GM12864 (cell line): ENCODE measurements at places on chromosomes 1 and 21.

- DNase-seq = no peak
These were observed 57.5 kb downstream of the ATP2B4 start for GRCh38 chr1:203684094-203684493.

GRCh38 chr21:29163341-29164115 lies 33.1 kb downstream of the MAP3K7CL start:
- no peak for DNase-seq

DNA sequence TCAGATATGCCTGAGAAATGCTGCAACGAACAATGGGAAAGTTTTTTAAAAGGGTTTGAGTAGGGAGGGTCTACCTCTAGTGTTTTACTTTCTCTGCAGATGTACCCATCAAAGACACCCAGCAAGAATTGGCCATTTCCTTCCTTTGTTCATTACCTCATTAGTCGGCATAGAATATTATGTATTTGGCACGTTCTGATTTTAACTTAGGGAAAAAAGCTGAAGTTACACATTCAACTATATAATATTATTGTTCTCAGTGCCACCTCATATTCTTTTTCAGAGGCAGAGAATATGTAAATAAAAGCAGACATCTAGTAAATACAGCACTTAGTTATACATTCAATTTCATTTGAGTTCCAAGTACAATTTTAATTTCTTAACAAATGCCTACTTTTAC lies 83.7 kb upstream of the PPP2R5A start:
- DNase-seq = no peak

- no peak for DNase-seq
These were observed 30.7 kb downstream of the ADAM30 start for GRCh38 chr1:119865627-119866026.

DNA sequence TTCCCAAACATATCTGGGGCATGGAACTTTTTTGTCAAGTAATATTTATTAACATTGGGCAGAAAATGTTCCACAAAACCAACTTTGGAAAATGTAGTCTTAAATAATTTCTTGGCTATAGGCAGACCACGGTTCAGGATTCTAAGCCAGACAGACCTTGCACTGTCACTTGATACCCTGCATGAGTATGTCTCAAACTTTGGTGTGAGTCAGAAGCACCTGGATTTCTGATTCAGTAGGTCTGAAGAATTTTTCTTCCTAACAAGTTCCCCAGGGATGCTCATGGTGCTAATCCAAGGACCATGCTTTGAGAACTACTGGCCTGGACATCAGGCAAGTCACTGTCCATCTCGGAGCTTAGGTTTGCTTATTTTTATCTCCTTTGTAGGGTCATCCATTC lies 562.0 kb downstream of the PLPP3 start:
- no peak for DNase-seq

DNA sequence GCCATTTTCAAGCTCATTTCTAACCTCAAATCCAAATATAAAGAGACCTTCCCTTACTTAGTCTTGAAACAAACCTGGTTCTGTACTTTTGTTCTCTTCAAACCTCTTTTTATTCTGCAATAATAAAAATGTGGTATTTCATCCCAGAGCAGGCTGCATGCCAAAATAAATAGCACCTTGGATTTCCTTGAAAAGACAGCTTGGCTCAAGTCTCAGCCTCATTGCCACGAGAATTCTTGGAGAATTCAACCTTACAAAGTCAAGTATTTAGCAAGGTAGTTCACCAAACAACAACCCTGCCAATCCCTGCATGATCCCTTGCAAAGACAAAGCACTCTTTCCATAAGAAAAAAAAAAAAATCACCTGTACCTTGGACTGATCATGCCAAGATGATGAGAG lies 33.8 kb downstream of the KANK4 start:
- no peak for DNase-seq

GRCh38 chr1:1109743-1110142 lies 6.1 kb downstream of the C1orf159 start:
- DNase-seq = no peak

DNA sequence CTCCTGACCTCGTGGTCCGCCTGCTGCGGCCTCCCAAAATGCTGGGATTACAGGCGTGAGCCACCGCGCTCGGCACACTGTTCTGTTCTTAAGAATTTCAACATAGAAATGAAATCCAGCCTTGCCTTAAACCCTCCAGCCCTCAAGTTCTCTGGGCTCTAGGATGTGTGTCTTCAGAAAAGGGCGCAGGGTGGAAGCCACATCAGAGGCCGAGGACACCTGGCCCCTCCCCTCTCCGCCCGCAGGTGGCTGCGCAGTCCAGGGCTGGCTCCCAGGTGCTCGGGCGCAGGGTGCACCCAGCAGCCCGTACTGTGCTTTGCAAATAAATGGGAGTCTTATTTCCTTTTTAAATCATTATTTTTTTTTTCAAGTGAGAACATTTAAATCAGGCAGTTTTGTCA lies 2.0 kb upstream of the C1orf174 start:
- DNase-seq = no peak

GRCh38 chr1:18480315-18481189 lies at the start of gene KLHDC7A:
TSS of gene KLHDC7A (plus strand) at chr1:18480930. CDS start at chr1:18480982, 52 bp downstream.
- no peak for DNase-seq

GRCh38 chr1:181392133-181392532 lies 91.2 kb upstream of the CACNA1E start:
- no peak for DNase-seq

DNA sequence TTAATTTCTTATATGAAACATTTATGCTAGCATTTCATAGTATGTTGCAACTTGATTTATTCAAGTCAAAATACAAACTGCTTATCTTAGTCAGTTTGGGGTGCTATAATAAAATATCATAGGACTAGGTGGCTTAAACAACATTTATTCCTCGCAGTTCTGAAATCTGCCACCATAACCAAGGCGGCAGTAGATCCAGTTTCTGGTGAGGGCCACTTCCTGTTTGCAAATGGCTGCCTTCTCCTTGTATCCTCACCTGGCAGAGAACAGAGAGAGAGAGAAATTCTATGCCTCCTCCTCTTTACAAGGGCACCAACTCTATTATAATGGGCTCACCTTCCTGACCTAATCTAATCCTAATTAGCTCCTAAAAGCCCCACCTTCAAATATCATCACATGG lies 76.1 kb upstream of the RGS2 start:
- DNase-seq = no peak

DNA sequence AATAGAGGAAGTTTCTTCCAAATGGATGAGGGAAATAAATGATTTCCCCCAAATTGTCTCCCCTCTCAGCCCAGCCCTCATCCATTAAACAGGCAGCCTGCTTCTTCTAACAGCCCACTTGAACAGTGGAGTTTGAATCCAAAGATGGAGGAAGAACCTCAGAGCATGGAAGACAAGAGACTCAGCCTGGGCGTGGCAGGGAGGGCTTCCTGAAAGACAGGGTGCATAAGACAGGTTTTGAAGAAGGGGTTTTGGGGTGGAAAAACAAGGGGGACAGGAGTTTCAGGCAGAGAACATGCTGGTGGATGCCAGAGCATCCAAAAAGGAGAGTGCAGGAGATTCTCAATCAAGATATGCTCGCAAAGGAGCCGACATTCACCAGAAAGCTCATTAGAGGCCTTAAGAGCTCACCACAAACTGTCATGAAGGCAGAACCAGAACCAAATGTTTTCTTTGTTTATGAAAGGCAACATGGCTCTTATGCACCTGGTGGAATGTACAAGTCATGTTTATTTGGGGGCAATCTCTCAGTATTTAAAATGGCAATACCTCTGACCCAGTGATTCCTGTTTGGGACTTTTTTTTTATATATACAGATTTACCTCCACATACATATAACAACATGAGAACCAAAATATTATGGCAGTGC lies 26.5 kb upstream of the TSPEAR start:
- no peak for DNase-seq

DNA sequence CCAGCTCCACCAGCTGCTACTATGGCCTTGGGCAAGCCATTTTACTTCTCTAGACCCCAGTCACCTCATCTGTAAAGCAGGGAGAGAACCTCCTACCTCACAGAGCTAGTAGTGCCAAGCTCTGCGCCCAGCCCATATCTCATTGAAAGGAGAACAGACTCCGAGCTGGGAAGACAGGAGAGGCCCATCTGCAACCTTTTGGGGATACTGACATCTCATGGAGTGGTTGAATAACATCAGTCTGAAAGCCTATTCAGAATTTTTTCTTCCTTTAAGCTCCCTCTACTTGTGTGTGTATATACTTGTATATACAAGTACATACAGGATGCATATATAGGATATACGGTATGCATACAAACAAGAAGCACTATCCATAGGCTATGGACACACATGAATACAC lies 279.5 kb upstream of the POU3F1 start:
- no peak for DNase-seq

DNA sequence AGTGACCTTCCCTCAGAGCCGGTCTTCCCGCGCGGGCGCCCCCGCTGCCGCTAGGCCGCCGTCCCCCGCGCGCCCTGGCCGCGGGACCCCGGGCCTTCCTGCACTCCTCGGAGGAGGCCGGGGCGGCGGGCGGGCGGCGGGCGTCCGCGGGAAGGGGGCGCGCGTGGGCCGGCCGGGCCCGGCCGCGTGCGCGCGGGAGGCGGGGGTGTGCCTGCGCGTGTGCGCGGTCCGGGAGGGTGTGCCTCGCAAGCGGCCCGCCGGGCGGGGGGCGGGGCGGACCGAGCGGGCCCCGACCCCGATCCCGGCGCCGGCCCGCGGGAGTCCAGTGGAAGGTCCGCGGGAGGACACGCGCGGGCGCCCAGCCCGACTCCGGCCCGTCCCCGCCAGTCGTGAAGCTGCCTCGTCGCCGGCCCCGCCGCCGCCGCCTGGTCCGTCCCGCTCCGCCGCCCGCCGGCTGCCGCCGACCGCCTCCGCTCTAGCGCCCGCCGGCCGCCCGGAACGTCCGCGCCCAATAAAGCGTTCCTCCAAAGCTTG lies 438 bp downstream of the MRPS6 start:
- no peak for DNase-seq

DNA sequence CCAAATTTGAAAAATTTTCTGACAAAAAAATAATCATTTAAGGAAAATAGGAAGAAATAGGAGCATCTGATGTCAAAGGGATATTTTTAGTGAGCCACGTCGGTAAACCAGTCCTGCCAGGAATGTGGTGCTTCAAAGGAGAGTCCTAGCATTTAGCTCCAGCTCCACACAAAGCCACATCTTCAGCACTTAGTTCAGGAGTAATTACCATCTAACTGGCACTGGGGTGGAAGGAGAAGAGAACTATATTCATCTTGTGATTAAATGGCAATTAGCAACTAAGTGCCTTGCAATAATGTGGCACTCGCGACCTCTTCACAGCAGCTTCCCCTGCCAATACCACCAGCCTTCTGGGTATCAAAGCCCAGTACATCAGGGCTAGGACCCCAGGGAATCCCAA lies 409.1 kb downstream of the SETD4 start:
- DNase-seq = no peak

- no peak for DNase-seq
These were observed 2206.0 kb downstream of the MRPL39 start for GRCh38 chr21:23401278-23401677.

DNA sequence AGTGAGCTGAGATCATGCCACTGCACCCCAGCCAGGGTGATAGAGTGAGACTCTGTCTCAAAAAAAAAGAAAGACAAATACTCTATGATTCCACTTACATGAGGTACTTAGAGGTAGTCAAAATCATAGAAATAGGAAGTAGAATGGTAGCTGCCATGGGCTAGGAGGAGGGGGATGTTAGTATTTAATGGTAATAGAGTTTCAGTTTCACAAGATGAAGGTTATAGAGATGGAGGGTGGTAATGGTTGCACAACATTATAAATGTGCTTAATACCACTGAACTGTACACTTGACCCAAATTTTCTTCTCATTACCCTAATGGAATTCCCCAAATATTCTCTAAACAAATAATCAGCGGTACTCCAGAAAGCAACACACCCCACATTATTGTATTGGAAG lies 12.8 kb downstream of the EIF2B3 start:
- DNase-seq = no peak

- no peak for DNase-seq
These were observed 24.4 kb upstream of the RGS2 start for GRCh38 chr1:192784397-192784796.

- no peak for DNase-seq
These were observed 68.7 kb upstream of the ROR1 start for GRCh38 chr1:63705078-63705477.

DNA sequence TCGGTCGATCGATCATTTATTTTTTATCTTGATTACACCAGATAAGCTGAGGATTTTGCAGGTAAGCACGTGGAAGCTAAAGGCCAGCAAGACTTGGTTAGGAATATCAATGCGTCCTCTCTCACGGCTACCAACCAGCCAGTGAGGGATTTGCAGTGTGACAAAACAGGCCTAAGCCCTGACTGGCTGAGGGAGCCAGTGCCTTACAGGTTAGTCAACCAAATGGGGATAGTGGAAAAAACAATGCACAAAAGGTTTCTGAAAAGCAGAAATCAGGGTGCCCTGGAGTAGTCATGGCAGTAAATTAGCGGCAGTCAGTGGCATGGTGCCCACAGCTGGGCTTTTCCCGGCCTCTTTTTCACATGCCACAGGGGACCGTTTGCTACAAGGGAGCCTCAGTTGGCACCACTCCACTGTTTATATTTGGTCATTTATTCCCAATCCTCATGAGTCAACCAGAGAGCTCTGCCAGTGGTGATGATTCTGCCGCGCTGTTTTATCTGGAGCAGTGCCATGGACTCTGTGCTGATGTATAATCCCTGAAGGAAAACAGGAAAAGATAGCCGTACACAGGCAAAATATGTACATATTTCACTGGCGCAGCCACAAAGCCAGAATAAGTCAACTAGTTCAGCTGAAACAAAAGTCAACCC lies 167.6 kb downstream of the RHOU start:
- no peak for DNase-seq

- no peak for DNase-seq
These were observed 41.7 kb upstream of the RXRG start for GRCh38 chr1:165486663-165487062.

- no peak for DNase-seq
These were observed 117.6 kb downstream of the UBE2U start for GRCh38 chr1:64320922-64321614.

DNA sequence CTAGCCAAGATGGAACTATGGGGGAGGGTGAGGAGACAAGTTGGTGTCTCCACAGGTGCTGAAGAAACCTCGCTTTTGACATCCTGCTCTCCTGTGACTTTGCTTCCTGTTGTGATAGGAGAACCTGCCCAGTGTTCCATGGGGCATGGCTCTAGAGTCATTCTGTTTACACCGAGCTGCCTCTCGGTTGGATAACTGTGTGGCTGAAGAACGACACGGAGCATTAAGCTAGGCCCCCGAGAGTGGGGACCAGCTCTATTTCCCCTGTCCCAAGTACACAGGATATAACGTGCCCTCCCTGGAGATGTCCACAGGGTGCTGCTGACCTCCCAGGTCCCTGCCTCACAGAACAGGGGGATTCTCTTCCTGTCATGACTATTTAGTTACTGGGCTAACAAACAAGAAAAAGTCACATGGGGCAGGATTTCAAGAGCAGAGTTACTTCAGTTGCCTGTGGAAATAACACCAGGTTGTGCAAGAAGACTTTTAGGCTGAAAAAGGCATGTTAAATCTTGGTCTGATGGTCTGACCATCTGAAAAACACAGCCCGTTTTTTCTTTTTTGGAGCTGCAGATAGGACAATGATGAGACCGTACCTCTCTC lies 29.4 kb upstream of the PPP2R5A start:
- no peak for DNase-seq

DNA sequence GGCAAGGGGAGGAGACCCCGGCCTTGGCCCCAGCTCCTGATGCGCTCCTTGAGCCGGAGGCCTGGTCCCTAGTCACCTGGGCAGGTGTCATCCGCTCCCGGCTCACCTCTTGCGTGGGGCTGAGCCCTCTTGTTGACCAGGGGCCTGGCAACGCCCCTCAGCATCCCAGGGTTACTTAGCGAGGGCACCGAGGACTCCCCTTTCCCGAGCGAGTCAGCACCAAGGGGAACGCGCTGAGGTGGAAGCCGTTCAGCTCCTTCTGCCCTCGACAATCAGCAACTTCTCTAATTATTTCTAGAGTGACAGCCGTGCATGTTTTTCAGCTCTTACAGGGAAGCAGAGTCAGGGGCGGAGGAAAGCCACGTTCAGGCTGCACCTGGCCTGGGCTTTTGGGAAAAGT lies 522 bp downstream of the SLC45A1 start:
- no peak for DNase-seq
